ENCODE measurements at places on chromosomes 11 and 22.
A peak's percentile ranks its signal among the peaks of the same experiment; 100 is the strongest.

GRCh38 chr11:43751726-43752125 is 71.2 kb downstream of the HSD17B12 start:
- no peak for DNase-seq

DNA sequence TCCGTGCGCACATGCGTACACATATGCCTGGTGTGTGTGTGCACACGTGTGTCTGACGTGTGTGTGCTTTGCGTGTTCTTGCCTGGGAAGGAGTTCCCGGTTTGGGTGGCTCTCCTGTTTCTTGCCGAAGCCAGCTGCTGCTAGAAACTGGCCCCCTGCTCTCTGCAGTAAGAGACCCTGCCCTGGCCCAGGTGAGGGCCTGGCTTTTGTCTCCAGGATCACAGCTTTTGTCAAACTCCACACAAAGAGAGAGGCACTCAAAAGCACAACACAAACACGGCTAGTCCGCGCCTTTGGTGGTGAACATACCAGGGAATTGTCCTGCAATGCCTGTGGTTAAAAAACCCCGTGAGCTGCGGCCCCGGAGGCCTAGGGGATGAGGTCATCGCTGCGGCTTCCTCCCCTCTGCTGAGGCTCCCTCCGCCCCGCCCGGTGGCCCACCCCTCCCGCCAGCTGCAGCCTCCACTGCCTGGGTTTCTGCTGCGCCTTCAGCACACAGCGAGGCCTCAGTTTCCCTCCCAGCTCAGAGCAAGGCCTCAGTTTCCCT is 88.9 kb downstream of the KCNQ1 start:
- peak; percentile 90 for DNase-seq

DNA sequence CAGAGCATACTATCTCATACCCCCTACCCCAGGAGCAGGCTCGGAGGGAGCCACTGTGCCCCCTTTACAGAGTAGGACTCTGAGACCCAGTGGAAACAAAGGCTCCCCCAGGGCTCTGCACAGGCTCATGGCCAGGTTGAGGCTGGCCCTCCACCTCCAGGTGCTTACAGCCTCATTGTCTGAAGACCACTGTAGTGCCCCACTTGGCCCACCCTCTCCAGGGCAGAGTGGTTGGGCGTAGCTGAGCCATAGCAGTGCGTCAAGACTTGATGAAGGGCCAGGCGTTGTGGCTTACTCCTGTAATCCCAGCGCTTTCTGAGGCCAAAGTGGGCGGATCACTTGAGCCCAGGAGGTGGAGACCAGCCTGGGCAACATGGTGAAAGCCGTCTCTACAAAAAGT is 1.7 kb downstream of the ANKRD13D start:
- peak; percentile 68 for DNase-seq

DNA sequence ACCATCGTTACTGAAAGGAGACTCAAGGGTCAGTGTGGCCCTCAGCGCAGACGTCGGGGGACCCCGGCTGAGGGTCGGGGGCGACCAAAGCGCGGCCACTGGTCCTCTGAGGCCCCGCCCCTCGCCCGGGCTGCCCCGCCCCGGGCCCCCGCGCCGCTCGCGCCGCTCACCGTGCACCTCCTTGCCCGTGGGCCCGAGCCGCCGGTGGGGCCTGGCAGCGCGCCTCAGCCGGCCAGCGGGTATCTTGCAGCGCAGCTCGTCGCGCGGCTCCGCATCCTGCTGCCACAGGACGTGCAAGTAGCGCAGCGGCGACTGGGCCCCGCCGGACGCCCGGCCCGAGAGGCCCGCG is 419 bp downstream of the ANKRD54 start:
- DNase-seq, result no peak

DNA sequence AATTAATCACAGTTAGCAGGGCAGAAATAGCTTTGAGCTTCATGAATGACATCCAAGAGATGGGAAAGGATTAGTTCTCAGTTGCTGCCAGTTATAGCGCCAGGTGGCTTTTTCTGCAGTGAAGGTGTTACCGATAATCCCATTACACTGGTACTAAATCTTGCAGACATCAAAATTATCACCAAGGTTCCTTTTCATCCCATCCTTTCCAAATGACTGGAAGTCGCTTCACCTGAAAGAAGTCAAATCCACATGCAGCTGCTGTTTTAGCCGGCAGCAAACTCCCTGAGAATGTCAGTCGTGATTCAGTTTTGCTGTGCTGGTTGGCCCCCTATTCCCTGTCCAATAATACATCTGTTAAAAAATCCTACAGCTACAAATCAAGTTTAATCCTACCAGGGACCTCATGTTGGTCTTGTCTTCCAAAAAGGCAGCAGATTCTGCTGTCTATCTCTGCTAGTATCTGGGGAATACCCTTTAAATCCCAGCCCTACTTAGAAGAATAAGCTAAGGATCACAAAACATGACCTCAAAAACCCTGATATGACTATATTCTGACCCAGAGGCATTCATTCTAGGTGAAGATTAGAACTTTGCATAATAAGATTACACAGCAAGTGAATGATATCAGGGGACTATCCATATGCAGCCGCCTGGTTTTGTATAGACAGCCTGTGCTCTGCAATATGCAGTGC is 31.7 kb downstream of the IMMP1L start:
- DNase-seq, result no peak

GRCh38 chr11:14969901-14970323 is 2.2 kb downstream of the CALCA start:
- DNase-seq, result no peak

GRCh38 chr11:102546923-102547471 is 16.4 kb upstream of the MMP7 start:
- no peak for DNase-seq

DNA sequence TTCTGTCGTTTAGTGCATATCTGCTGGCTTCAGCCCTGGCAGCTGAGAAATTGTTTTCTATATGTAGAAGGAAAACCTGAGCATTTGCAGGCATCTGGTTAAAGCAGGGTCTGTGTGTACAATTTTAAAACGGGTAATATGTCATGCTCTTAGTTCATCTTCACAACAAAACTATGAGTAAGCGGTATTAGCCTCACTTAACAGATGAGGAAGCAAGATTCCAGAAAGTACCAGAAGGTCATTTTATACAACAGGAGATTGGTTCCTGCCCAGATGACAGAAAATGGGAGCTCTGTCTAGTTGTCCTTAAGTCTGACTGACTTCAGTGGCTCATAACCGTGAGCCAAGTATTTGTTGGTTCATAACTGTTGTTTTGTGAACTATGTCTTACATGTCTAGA is 1.1 kb downstream of the TIMM10B start:
- DNase-seq, result no peak

DNA sequence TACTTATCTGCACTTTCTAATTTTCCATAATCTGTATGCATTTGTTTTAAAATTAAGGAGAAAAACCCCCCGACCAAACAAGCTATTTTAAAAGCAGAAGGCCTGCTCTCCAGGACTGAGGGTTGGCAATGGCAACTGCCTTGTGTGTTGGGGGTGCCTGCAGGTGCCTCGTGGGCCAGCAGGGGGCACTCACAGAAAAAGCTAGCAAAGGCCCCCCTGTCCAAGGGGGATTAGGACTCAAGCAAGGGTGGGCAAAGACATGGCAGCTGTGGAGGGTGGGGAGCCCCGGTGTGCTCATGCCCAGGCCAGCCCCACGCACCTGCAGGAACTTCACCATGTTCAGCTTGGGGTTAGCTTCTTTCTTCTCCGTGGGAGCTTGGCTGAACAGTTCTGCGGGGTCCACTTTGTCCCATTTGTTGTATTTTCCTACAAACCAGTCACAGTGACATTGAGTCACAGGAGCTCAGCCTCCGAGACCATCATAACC is 10.3 kb downstream of the TOP3B start:
- DNase-seq, result peak; percentile 23

DNA sequence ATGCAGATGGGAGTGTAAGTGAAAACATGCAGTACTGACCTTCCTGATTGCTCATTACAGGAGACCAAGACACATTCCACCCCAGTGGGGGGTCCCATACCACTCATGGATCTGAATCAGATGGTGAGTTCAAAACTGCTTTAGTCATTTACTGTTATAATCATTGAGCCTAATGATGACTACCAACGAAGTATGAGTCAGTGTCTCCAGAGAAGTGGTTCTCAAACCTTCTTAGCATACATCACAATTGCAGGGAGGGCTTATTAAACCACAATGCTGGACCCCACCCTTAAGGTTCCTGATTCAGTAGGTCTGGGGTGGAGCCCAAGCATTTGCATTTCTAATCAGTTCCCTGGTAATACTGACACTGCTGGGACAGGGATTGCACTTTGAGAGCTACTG is 75.8 kb downstream of the CD44 start:
- peak; percentile 91 for DNase-seq

- no peak for DNase-seq
Observed at GRCh38 chr11:76298255-76298654, 82.7 kb downstream of the THAP12 start.

GRCh38 chr11:109377039-109377742 is 44.8 kb upstream of the C11orf87 start:
- no peak for DNase-seq

DNA sequence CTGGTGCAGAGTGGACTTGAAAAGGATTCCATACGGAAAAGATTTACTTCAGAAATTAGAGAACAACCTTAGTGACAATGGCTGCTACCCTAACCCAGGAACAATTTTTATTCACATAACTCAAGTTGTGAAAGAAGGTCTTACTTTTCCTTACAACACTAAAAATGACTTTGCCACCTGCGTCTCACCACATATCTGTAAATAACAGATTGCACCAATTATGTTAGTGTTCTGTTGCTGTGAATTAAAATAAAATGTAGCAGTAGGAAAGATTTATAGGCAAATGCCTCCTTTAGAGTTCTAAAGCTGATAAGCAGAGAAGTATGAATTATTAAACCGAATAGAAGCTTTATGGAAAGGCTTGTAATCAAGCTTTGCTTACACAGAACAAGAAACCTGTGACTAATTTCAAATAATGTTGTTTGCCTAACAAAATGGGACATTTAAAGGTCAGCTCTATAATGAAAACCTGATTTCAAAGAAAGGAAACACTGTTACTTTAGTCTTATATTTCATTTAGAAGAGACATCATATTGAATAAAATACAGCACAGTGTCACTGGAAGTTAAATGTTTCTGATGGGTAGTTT is 2237.8 kb downstream of the LRRC4C start:
- DNase-seq, result no peak

Measured in AG10803 (cell line).